ENCODE measurements at places on chromosomes 12 and 14.

- no peak for ATAC-seq
Measured at GRCh38 chr14:100078997-100079725, 13.9 kb downstream of the EVL start.

- no peak for ATAC-seq
Measured at GRCh38 chr12:125773033-125773640, 707.9 kb downstream of the AACS start.

- no peak for ATAC-seq
Measured at GRCh38 chr12:52439845-52440244, 5.7 kb upstream of the KRT75 start.

- ATAC-seq = peak; percentile 29
Measured at GRCh38 chr14:59189091-59189785, 771 bp downstream of the DAAM1 start.

- no peak for ATAC-seq
Measured at GRCh38 chr14:41986083-41986645, 379.5 kb downstream of the LRFN5 start.

DNA sequence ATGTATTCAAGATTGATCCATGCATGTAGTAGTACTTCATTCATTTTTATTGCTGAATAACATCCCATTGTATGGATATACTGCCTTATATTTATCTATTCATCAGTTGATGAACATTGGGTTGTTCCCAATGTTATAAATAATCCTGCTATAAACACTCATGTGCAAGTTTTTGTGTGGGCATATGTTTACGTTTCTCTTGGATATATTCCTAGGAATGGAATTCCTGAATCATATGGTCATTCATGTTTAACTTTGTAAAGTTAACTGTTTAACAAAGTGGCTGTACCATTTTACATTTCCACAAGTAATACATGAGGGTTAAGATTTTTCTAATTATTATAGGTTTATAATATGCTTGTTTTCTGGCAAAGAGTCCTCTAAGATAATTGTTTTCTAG, 1568.2 kb upstream of the SEL1L start:
- no peak for ATAC-seq

All from gastroesophageal sphincter (tissue), 4 donors.